ENCODE measurements at places on chromosomes 6 and 20.

GRCh38 chr6:93371756-93372155 lies 47.6 kb downstream of the EPHA7 start:
- DNase-seq: no peak

- DNase-seq: no peak
Measured at GRCh38 chr20:8385247-8385646, 253.2 kb downstream of the PLCB1 start.

- no peak for DNase-seq
Measured at GRCh38 chr6:80938131-80938530, 814.4 kb downstream of the TENT5A start.

- DNase-seq: no peak
Measured at GRCh38 chr6:3708540-3708939, 43.0 kb downstream of the PXDC1 start.

- no peak for DNase-seq
Measured at GRCh38 chr6:24742216-24742738, 23.3 kb upstream of the C6orf62 start.

DNA sequence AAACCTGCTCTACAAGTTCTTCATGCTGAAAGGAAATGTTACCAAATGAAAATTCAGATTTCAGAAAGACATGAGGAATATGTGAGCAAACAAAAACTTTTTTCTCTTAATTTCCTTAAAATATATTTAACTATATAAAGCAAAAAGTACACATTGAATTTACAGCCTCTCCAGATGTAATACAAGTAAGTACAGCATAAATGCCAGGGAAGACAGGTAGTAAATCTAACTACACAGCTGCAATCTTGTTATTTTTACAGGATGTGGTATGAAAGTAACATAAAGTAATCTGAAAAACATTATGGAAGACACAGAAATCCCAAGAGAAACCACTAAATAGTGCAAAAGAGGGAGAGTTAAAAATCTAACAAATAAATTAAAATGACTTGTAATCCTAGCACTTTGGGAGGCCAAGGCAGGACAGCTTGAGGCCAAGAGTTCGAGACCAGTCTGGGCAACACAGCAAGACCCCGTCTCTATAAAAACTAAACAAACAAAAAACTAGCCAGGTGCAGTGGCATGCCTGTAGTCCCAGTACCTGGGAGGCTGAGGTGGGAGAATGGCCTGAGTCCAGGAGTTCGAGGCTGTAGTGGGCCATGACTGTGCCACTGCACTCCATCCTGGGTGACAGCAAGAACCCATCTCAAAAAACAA lies 50.7 kb downstream of the FAM8A1 start:
- no peak for DNase-seq

DNA sequence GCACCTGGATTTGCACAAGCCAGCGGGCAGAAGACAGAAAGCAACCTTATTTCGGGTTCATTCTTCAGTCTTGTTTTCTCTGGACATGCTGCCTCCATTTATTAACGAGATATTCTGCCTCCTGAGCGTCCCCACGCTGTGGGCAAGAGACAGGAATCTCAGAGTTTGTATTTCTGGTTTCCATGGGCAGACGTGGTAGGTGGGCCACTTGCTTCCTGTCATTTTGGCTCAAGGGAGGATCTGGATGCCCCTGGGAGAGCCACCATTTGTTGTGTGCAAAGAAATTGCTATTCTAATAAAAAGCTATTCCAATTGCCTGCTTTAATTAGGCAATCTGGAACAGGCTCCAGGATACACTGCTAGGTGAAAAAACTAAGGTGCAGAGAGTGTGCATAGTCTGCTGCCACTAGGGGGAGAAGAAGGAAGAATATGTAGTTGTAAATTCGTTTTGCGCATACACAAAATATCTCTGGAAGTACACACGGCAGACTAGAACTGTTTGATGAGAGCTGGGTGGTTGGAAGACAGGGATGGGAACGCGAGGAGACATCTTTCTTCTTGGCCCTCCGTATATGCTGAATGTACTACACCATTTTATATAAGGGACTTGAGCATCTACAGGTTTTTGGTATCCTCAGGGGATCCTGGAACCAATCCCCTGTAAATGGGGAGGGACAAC lies 30.1 kb upstream of the SLC16A10 start:
- peak; percentile 32 for DNase-seq

DNA sequence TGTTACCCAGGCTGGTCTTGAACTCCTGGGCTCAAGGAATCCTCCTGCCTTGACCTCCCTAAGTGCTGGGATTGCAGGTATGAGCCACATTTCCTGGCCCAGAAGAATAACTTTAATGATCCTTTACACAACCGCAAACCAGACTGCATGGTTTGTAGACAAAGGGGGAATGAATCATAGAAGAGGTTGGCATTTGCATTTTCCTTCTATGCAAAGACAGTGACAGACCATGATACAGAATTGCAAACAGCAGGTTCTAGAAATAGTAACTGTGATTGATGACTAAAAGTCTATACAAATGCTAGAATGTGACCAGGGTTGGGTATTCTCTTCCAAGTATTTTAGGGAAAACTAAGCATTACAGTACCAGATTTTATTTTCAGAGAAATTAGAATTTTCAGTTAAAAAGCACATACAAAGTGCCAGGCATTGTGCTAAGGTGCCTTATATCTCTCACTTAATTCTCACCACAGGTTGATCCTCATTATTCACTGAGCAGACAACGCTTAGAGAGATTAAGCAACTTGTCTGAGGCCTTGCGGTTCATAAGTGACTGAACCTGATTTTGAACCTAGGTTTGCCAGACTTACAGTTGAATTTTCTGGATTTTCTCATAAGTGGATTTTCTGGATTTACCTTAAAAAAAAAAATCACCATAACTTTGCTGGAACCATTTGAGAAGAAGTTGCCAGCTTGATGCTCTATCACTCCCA lies 146.6 kb downstream of the ZFAND3 start:
- DNase-seq: peak; percentile 35

- no peak for DNase-seq
Measured at GRCh38 chr6:169045486-169045885, 208.2 kb downstream of the THBS2 start.

- DNase-seq: no peak
Measured at GRCh38 chr6:55141611-55142010, 32.7 kb upstream of the HCRTR2 start.

DNA sequence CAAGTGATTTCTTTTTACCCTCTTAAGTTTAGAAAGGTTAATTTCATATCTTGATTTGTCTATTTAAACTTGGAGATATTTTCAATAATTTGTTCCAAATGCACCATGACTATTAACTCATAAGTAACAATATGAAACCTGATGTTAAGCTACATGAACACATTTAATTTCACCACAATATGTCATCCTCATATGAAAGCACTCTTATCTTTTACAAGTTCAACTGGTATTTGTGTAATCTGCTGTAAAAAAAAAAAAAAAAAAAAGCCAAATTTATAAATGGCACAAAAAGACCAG lies 110.4 kb downstream of the HFE start:
- DNase-seq: peak; percentile 71

DNA sequence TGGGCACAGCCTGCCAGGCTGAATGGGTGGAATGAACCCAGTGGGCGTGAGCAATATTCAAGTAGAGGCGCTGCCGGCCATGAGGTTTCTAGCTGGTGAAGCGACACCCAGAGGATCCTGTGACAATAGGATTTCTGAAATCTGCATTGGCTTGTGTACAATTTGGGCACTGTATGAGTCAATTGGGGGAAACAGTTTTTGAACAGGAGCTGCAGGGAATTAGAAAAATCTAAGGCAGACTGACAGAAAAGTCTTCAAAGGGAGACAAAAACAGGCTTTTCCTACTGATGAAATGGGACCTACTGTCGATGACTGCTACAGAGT lies 148.8 kb upstream of the PROKR2 start:
- no peak for DNase-seq

DNA sequence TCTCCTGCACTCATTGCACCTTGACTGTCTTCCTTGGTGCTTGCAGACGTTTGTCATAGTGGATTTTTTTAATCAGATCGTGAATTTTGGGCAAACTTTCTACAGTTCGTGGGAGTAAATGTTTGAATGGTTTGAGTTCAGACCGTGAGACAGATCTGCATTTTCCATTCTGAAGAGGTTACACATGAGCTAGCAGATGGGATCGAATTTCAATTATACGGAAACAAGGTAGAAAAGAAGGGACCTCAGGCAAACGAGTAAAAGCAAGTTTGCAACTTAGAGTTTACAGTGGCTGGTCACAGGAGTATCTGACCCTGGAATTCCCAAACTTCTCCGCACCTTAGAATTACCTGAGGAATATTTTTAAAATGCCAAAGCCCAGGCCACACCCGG lies 17.2 kb upstream of the NCR2 start:
- no peak for DNase-seq

- no peak for DNase-seq
Measured at GRCh38 chr6:76230711-76231110, 158.2 kb upstream of the IMPG1 start.

DNA sequence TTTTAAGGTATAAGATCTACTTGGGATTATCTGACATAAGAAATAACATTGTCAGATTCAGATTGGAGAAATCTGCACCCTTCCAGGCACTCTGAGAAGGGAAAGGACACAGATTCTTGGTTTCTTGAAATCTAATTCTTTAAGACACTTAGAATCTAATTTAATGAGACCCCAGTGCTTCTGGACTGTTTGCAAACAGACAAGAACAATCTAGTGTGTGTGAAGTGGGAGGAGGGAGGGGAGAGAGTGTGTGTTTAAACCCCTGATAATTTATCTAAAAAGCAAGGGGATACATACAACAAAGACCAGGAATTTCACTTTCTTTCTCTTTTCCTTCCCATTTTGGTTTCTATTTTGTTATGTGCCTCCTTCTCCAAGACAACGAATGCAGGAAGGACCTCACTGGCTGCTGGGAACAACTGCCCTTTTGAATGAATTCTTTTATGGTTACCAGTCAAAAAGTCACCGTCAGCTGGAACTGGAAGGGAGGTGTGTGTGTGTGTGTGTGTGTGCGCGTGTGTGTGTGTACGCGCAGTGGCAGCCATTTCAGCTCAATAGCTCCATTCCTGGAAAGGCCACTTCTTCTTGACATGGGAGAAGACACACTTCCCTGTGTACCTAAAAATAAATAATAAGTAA lies 129.4 kb downstream of the BCAS1 start:
- DNase-seq: peak; percentile 65

GRCh38 chr6:36666826-36667591 lies 11.5 kb upstream of the CDKN1A start:
- peak; percentile 95 for DNase-seq

DNA sequence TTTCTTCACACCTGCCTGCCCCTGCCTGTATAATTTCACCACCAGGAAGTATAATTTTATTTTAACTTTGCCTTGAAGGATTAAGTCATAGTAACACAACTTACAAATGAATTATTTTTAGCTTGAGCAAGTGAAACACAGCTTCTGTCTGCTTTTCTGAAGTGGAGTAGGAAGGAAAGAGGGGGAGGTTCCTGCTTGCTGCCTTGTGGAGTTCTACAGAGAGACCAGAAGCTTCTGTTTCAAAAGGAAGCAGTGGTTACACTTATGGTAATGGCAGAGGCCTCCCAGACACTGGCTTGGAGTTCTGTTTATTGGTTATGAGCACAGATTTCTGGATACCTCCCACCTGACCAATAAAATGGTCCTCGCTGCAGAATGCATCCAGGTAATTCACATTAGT lies 159.6 kb downstream of the TMEM200A start:
- no peak for DNase-seq

DNA sequence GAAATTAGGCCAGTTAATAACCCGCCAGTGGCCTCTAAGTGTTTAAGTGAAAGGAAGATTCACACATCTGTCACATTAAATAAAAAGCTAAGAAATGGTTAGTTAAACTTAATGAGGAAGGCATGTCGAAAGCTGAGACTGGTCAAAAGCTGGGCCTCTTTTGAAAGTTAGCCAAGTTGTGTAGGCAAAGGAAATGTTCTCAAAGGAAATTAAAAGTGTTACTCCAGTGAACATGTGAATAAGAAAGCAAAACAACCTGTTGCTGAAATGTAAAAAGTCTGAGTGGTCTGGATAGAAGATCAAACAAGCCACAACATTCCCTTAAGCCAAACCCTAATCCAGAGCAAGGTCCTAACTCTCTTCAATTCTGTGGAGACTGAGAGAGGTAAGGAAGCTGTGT lies 10.9 kb upstream of the MTRF1L start:
- no peak for DNase-seq
